ENCODE measurements at places on chromosomes 5 and 9. TPM values are rescaled to one million over a fixed set of nuclear protein-coding genes. Genes with fewer than 3 reads are reported as not detected.

The RMND5B gene
- 28.8 TPM for total RNA-seq

The HSPA5 gene
- 137 TPM for total RNA-seq

The WHRN gene
- 0.67 TPM for total RNA-seq

The GRM6 gene
- not detected for total RNA-seq

The CARD9 gene
- total RNA-seq: 0.65 TPM

Data from vein endothelial cell (primary cell).